ENCODE measurements at places on chromosomes 2 and 18.
A peak's percentile ranks its signal among the peaks of the same experiment; 100 is the strongest.

DNA sequence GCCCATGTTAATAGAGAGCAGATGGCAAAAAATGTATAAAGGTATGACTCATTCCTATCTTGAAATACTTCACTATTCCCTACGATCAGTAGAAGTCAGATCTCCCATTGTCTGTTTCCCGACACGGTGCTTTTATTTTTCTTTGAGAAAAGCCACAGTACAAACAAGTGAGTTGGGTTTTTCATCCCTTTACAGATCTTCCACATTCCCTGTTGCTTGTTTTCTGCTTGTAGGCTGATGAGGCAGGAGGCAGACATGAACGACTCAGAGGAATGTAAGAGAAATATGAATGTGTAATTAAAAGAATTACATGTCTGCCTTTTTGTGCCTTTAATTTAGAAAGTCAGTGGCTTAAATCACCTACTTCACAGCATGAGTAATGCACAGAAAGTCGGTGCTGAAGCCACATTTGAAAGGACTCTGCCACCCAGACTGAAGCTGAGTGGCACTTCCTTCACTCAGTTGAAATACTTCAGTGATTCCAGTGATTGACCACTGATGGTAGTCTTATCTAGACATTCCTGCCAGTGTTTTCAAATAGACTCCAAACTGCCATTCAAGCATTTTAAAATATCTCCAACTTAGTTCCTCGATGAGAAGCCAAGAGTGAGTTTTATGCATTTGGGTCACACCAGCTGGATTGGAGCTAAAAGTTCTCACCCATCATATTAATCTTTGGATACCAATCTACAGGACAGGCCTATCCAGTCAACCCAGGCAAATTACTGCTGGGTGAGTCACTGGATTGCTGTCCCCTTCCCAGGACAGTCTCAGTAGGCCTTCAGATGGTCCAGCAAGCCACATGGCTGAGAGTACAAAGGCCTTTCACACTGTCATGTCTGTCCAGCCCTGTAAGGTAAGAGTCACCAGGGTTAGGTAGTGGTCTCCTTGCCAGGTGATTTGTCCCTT, 79.0 kb downstream of the COLEC12 start:
- DNase-seq, result no peak

- no peak for DNase-seq
Observed at GRCh38 chr18:22179174-22179573, 9.8 kb downstream of the GATA6 start.

DNA sequence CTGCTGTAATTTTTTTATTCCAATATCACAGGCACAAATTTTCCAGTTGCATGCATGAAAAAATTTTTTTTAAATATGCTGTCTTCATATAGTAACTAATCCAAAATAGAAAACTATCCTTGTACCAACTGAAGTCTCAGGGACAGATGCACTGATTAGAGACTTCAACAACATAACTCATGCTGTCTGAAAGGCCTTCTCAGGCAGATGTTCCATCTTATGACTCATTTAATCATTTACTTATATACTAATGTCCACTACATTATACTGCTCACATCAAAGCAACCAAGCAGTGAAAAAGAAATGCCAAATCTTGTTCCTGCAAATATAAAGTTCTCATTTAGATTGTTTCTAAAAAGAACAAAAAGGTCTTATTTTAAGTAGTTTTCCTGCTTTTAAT, 53.1 kb downstream of the OLA1 start:
- no peak for DNase-seq

- DNase-seq, result no peak
Observed at GRCh38 chr2:196315388-196316049, 144.1 kb upstream of the STK17B start.

DNA sequence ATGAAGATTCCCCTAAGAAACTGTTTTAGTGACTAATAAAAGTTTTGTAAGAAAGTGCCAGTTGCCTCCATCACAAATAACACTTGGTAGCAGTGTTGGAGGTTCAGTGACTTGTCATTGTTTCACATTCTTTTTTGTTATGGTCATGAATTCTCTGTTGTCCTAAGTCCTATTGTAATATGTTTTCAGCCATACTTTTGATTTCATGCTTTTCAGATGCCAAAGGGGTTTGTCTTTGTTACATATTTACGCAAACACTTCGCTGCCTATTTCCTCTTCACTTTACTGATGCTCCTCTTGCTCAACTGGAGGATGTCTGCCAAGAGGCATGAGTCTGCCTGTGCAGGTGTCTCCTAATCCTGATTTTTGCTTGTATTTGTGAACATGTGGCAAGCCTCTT, 66.6 kb downstream of the PHLPP1 start:
- peak; percentile 3 for DNase-seq

GRCh38 chr2:33137331-33137730, 190.6 kb downstream of the LTBP1 start:
- DNase-seq, result no peak

DNA sequence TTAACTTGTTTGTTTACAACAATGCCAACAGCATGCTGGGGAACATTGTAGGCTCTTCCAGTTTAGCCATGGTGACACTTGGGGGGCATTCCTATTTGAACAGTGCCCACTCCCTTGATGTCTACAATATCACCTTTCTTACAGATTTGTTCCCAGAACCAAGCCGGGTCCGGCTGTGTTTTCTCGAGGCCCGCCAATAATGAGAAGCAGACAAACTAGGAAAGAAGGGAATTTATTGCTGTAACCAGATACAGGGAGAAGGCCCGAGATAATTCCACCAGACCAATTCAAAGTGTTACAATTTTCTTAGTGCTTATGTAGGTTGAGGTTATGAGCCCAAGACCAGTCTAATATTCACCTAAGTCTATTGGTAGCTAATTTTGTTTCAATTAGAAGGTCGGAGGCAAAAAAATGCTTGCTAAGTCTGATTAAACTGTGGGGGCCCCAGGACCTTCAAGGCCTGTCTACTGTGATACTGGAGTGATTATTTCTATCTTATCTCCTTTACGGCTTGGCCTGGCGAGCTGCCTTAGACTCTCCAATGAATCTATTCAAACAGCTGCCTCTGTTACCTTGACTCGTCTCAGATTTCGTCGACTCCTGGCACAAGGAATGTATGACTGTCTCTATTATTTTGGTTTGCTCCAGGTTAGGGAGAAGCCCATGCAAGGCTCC, 59.1 kb upstream of the PSME4 start:
- no peak for DNase-seq

DNA sequence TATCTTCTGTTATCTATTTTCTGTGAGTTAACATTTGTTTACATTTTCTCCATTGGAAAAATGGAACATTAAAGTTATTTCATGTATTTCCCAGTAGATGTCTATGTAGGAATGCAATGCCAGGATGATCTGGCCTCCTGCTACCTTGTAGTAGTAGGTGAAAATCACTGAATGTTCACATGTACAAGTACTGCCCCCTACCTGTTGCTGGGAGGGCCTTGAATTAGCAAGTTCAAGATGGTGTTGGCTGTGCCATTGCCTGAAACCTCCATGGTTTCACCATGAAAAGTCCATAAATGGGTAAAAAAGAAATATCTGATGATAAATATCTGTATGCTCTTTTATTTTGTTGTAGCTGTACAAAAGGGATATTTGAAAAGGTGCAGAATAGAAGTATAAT, 30.7 kb downstream of the XRCC5 start:
- DNase-seq, result no peak

DNA sequence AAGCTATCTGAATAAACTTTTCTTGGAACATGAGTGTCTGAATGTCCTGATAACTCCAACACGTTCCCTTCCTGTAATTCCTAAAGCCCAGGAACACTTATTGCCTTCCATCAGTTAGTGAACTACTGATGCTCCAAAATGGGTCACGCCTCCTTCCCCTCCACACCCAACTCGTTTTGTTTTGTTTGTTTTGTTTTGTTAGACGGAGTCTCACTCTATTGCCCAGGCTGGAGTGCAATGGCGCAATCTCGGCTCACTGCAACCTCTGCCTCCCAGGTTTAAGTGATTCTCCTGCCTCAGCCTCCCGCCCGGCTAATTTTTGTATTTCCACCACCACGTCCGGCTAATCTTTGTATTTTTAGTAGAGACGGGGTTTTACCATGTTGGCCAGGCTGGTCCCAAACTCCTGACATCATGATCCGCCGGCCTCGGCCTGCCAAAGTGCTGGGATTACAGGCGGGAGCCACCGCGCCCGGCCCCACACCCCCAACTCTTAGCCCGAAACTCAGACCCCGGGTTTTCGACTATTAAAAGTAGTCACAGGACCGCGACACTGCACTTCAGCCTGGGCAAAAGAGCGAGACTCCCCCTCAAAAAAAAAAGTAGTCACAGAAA, 774 bp downstream of the IER3IP1 start:
- DNase-seq, result no peak

GRCh38 chr2:41954304-41955291, 93.2 kb upstream of the PKDCC start:
- no peak for DNase-seq

DNA sequence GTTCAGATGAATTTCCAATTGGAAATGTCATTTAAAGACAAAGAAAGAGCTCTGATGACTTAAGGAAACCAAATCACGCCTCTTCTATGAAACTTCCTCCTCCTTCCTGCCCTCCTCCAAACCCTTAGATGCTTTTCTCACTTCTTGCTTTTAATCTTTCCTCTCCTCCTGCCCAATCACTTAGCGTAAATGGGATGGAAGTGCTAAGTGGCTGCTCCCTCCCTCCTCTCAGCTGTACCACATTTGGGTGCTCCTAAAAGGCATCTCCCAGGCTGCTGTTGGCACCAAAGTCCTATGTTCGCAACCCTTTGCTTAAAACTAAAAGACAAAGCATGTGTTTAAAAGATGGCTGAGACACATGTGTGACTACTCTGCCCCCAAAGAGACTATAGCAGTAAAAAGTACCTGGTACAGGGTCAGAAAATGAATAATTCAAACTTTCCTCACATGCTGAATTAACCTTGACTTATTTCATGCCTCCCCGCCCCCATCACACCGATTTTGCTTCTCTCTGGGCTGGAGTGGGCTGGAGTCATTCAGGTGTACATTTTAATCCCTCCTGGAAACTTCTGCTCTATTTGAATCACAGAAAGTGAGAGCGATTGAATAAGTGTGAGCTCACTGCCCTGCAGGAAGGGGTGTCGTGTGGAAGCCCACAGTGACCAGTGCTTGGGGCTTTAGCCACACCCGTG, 59.2 kb upstream of the KLF7 start:
- DNase-seq, result no peak

GRCh38 chr2:108266218-108266617, 22.5 kb upstream of the SULT1C2 start:
- DNase-seq, result no peak

DNA sequence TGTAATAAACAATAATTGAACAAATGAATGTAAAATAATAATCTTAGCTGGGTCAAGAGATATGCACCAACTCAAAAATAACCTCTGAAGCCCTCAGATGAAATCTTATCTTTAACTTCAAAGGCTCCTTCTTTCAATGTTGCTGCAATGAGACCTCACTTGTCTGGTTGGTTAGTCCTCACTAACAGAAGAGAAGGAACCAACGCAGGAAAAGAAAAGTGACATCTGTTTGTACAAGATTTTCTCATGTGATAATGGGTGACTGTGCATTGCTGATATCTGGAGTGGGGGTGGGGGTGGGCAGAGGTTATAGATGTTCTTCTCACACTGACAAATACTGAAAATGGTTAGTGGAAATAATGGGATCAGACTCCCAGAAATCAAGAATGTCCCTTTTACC, 2.6 kb downstream of the SCN7A start:
- DNase-seq, result no peak

GRCh38 chr2:33532966-33533365, 56.5 kb downstream of the RASGRP3 start:
- DNase-seq, result no peak

DNA sequence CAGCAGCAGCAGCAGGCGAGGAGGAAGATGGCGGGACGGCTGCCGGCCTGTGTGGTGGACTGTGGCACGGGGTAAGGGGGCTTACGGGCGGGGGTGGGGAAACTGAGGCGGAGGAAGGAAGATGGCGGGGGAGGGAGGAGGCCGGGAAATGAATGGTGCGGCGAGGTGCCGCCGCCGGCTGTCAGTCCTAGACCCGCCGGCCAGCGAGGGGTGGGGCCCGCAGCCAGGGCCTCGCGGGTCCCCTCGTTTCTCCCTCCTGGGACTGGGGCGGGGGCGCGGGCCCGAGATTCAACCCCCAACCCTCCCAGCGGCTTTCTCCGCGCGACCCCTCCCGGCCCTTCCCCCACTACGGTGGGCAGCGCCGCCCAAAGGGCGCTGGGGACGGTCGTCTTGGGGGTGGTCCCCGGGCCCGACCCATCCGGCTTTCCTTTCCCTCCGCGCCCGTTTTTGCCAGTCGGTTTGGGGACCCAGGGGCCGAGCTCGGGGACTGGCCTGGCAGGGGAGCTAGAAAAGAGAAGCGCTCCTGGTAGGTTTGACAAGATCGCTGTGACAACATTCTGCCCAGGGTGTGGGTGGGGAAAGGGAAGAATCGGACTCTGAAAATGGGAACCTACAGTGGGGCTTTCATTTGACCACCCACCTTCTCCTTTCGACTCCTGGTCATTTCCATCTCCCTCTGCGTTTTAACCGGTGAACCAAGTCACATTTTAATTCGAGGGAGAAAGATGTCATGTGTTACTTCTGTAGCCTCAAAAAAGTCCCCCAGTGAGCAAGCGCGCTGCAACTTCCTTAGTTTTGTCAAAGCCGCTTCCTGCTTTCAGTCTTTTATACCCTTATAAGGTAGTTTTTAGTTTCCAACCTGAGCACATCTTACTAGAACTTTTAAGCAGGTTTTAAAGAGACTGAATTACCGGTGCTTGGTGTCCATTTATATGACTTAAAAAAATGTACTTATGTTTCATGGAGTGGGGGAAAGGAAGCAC, 655 bp downstream of the ACTR3 start:
- DNase-seq, result peak; percentile 2

DNA sequence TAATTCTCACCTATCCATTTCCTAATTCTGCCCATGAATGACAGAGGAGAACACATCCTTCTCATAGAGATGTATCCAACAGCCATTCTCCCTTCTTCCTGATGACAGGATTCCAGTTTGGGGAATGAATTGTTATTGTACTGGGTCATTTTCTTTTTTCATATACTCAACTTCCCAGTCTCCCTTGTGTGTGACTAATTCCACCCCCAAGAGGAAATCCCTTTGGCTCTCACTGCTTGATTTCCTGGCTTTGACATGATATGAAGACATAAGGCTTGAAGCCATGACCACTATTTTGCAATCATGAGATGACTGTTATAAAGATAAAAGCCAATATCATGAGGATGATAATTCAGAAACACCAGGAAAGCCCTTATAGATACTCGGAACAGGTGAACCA, 384.7 kb upstream of the ACVR2A start:
- no peak for DNase-seq

GRCh38 chr2:177756336-177756735, 316.2 kb downstream of the PDE11A start:
- DNase-seq, result no peak

DNA sequence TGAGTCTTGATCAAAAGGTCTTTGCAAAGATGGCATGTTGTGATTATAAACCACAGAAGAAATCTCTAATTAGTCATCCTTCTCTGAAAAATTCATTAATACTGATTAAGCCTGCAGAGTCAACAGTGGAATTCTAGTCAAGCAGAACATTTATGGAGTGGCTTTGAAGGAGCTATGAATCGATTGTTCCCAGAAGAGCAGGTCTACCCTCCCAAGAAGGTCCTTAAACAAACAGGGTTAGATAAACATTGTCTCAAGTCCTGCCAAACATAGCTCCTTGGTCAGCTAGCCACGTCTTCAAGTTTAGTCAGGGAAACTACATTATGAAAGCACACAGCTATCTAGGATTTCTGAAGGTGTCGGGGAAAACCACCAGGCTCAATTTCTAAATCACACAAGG, 88.9 kb downstream of the ITGA4 start:
- DNase-seq, result no peak

GRCh38 chr2:43183743-43184142, 42.7 kb downstream of the ZFP36L2 start:
- DNase-seq, result no peak

All from NCI-H1105 (cell line).